Suppressor macrophage (primary cell): ENCODE measurements at places on chromosomes 5 and 9.

GRCh38 chr9:89661956-89662717 lies 57.3 kb downstream of the GADD45G start:
- DNase-seq = peak; percentile 92

- DNase-seq = peak; percentile 53
Measured at GRCh38 chr5:18393565-18394442, 759.5 kb downstream of the TAF11L14 start.

GRCh38 chr5:8686707-8687106 lies 817.8 kb downstream of the MTRR start:
- no peak for DNase-seq

DNA sequence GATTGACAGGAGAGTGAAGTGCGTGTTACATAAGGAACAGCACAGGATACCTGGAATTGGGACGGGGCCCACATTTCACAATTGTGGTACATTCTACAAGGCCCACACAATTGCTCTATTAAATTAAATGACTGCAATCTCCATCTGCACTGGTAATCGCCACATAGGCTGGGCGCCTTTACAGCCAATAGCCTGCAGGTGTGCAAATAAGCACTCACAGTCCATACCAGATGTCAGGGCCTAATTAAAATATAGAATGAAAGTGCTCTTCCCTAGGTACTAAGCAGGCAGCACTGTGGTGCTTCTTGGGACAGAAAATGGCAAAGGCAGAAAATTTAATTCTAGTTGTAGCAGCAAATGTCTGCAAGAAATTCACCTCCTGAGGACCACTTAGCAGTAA lies 82.7 kb downstream of the ATP10B start:
- DNase-seq = no peak

- DNase-seq = no peak
Measured at GRCh38 chr9:22919423-22919822, 472.8 kb downstream of the DMRTA1 start.

DNA sequence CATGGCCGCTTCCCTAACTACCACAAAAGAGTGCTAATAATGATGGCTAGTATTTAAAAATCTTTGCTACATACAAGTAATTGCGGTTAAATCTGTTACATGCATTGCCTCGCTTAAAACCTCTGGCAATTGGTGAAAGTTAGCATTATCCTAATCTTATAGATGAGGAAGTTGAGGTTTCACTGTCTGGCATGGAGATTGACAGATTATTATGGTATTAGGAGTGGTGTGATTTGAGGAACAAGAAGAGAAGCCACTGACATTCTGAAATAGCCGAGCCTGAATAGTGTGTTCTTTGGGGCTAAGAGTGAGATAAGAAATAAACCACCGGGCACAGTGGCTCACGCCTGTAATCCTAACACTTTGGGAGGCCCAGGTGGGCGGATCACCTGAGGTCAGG lies 45.3 kb upstream of the DPYSL3 start:
- no peak for DNase-seq

DNA sequence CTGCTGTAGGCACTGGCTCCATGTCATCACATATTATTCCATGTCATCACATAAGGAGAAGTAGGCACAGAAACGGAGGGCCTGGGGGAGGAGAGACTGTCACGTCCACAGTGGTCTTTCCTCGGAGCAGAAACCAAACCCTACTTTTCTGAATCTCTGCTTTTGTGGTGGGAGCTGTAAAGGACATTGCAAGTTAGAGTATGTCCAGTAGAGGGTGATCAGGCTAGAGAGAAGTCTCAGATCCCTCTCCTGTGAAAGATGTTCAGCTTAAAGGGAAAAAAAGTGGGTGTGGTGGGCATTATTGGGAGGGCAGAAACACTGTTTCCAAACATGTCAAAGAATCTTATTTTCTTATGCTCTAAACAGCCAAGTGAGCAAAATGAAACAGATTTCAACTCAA lies 19.4 kb upstream of the FBP2 start:
- no peak for DNase-seq

DNA sequence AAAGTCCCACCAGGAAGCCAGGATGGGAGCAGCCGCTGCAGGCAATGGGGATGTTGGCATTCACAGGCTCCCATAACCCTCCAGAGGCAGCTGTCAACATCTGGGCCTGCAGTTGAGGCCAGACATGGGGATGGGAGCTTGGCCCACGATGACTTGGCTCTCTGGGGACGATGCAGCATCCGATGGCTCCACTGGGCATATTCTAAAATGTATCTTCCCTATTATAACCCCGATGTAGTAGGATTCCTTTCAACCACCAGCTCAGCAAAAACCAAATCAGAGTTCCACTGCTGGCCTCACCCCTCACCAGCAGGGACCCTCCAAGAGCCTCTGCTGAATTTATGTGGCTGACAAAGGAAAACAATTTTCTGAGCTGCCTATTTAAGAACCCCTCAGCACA lies 7.1 kb downstream of the SPRY4 start:
- DNase-seq = no peak

DNA sequence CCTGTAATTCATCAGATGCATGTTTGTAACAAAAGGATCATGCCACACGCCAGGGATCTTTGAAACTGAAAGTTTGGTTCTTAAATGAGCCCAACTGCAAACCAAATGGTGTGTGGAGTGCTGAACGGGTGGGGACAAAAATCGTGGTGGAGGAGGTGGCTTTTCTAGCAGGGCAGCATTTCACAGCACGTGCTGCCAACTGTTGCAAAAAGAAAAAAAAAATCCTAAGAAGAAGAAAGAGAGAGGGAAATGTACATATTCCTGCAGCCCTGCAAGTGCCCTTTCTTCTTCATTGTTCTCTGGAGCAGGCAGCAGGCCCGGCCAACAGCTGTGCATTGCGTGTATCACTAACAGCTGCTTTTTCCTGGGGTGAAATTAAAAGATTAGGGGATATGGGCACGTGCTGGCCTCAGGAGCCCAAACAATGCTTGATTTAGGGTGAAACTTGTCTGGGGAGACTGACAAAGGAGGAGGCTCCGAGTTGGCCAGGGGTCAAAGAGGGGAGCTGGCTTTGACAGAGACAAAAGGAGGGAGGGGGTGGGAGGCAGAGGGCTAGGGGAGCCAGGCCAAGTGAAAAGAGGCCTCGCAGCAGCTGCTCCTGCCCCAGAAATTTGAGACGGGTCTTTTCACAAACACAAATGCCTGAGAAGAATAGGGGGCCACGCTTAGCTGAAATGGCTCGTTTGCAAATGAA lies 73.0 kb downstream of the GADD45G start:
- peak; percentile 1 for DNase-seq

GRCh38 chr5:39579750-39580149 lies 155.0 kb upstream of the DAB2 start:
- no peak for DNase-seq

- peak; percentile 19 for DNase-seq
Measured at GRCh38 chr5:170113522-170113900, 7.8 kb downstream of the FOXI1 start.

DNA sequence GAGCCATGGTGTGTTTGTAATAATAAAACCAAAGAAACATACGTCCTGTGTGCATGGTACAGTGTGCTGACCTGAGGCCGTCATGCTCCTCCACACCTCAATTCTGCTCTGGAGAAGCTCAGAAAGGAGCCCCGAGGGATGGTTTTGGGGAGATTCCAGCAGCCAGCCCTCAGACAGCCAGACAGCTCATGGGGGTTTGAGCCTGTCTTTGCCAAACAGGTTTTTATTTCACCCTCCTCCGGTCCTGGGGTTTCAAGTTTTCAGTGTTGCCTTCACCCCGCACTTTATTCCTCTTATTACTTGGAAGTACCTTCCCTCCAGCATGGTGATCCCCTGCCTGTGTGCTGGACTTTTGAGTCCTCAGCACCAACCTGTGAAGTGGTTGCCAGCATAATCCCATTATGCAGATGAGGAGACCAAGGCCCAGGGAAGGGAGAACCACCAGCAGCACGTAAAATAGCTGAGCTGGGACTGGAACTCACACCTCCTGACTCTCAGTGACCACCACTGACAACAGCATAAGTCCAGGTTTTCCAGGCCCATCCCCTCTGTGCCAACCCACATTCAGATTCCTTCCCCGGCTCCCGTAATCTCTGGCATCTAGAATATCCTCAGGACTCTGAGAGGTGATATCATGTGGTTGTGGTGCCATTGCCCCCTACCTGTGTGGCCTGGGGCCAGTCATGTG lies 35.1 kb downstream of the TGFBI start:
- DNase-seq = no peak

DNA sequence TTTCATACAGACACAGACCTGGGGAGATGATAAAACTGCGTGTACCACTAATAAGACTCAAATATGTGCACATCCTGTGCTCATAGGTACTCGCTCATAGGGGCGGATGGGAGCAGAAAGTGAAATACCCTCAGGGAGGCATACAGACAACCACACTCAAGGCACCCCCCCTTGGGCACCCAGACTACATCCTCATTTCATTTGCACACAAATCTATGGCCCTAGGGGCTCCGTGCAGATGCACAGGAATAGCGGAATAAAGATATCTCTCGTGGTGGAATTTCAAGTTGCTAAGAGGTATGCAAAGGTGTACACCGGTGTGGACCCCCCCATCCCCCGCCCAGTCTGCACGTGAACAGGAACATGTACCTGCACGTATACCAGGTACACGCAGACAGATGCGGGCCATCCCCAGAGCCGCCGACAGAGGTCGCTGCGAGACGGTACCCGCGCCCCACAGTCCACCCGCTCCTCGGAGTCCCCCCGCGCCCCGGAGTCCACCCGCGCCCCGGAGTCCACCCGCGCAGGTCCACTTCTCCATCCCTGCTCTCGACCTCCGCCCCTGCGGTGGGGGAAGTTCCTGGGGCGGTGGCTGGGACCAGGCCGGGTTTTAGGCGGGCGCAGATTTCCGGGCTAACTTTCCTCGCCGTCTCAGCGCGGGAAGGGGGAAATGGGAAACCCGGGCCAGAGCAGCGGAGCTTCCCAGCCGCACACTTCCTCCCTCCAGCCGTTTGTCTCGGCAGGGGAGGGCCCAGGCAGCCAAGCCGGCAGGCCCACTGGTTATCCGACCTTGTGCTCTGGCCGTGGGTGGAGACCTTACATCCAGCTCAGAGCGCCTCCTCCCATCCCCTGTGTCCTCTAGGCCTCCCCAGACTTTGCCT lies 1.0 kb upstream of the IL12B start:
- peak; percentile 79 for DNase-seq

DNA sequence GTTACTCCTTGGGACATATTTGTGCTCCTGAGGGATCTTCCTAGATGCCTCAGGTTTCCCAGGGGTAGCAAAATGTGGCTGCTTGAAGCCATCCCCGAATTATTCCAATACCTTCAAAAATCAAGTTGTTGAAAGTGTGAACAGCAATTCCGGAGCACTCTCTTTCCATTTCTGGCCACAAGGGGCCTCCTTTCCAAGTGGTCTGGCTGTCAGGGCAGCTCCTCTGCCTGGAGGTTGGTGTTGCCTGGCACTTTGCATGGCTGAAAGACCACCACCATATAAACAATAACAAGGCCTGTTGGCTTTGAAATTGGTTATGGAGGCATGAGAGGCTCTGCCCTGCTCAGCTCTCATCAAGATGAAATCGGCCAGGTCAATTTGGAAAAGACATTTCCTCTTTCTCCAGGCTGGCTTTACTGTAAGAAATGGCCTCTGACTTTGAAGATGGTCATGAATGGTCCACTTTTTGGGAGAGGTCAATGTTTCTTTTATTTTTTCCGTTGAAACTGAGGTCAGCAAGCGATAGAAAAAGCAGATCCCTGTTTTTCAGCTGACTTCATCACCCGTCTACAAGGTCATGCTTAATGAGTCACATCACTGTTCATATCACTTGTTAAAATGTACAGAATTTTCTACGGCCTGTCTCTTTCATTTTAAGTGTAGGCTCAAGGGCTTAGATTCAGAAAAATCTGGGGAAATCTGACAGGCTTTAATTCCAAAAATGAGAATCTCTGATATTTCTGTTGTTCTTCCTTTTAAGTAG lies 481.1 kb upstream of the ZNF608 start:
- no peak for DNase-seq

GRCh38 chr9:128723352-128723865 lies 518 bp downstream of the ZDHHC12 start:
- DNase-seq = peak; percentile 13

- DNase-seq = no peak
Measured at GRCh38 chr5:102596951-102597350, 98.2 kb upstream of the SLCO6A1 start.
